SK-N-SH (cell line): ENCODE measurements at places on chromosomes 1 and 21. TPM values are rescaled to one million over a fixed set of nuclear protein-coding genes. Genes with fewer than 3 reads are reported as not detected.
A peak's percentile ranks its signal among the peaks of the same experiment; 100 is the strongest.

- peaks cover 18% of the 10 kb centered on the region; the same call in 1 of the 2 replicates for H3K27me3 ChIP-seq
- no peak for DNase-seq
- H3K4me3 ChIP-seq, result no peak overlapping the region
- no peak overlapping the region for H3K27ac ChIP-seq
- no peaks in the 10 kb centered on the region for H3K4me1 ChIP-seq
Observed at GRCh38 chr1:236397173-236397759, 3.2 kb downstream of the EDARADD start.

DNA sequence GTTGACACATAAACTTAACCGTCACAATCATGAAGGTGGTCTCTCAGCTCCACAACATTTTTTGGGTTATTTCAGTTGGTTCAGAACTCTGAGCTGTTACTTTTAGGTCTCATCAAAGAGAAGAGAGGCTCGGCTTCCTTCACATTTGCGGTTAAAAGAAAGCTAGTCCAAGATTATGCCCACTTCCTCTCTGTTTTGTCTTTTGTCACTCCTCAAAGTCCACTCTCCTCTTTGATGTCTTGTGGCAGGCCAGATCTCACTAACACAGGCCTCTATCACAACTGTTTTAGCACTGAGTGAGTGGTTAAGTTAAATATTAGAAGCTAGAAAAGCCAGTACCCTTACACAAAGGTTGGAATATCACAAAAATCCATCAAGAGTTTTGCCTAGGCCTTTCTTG, 195.7 kb downstream of the FCRL5 start:
- no peak for DNase-seq
- H3K36me3 ChIP-seq, result no peaks in the 10 kb centered on the region
- H3K4me3 ChIP-seq, result no peak overlapping the region
- no peak overlapping the region for H3K27ac ChIP-seq
- H3K4me1 ChIP-seq, result no peaks in the 10 kb centered on the region

DNA sequence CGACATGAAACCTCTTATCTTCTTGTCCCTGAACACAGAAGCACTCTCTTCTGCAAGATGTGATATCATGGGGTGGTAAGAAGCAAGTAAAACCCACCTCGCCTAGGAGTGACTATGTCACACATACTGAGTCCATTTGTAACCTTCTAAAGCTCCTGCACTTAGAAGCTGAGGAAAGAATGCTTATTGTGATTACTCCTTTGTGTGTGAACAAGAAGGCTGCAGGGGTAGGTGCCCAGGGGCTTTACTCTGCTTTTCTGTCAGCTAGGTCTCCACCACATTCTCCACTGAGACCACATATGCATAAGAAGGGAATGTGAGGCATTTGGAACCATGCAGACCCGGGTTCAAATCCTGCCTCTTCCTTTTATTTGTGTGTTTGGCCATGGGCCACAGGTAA, 144.3 kb downstream of the DMRTA2 start:
- H3K4me3 ChIP-seq, result no peak overlapping the region
- H3K27ac ChIP-seq, result peak overlapping the region; percentile 100
- H3K27me3 ChIP-seq, result no peaks in the 10 kb centered on the region
- H3K36me3 ChIP-seq, result no peaks in the 10 kb centered on the region
- no peak for DNase-seq

GRCh38 chr1:56446531-56447098, 132.7 kb downstream of the PLPP3 start:
- no peak for DNase-seq
- H3K27ac ChIP-seq, result no peak overlapping the region
- no peaks in the 10 kb centered on the region for H3K27me3 ChIP-seq
- H3K4me1 ChIP-seq, result peaks cover 23% of the 10 kb centered on the region; the same call in 1 of the 2 replicates

DNA sequence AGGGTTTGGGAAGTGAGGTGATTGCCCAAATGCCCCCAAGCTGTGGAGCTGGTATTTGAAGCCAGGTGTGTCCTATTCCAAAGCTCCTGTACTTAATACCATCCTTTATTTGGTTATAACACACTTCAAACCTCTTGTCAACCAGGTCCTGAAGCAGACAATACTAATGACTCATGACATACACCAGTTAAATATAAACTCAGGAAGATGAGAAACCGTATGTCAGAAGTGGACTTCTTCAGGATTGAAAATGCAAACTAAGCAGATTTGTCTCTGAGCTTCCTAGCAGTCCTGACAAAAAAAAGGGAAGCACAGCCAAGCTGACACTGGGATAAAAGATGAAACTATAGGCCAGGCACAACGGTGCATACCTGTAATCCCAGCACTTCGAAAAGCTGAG, 70.6 kb downstream of the ALPL start:
- no peak overlapping the region for H3K27ac ChIP-seq
- H3K4me1 ChIP-seq, result no peaks in the 10 kb centered on the region
- no peaks in the 10 kb centered on the region for H3K36me3 ChIP-seq

DNA sequence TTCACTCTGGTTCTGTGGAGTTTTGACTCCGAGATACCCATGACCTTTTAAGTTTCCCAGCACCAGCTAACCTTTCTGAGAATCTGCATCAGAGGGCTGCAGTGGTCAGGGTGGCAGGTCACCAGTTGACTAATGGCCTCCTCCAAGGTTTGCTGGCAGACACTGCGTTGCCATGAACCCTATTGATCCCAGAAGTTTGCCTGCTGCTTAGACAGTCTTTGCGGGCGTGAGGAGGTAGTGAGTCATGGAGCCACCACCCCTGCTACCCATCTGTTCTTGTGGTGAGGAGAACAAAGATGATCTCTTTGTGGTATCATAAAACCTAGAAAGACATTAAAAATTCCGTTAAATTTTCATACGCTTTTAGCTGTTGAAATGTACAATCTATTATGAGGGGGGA, 180.4 kb downstream of the FGGY start:
- H3K4me1 ChIP-seq, result no peaks in the 10 kb centered on the region; the same call in 1 of the 2 replicates
- H3K27me3 ChIP-seq, result no peaks in the 10 kb centered on the region
- no peak overlapping the region for H3K4me3 ChIP-seq

DNA sequence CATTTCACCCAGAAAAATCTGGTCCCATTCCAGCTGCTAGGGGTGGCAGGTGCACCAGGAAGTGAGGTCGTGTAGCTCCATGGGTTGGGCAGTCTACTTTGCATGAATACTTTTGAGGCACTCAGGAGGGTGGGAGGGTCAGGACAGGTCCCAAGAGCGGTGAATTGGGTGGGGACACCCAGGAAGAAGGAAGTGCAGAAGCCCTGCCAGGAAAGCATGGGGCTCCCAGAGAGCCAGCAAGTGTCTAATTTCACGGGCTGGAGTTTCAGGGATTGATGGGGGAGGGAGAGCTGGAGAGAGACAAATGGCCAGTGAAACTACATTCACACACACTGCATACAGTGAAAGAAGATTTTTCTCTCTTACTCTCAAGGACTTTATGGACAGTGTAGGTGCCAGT, 137.8 kb downstream of the GALNT2 start:
- peaks cover 4% of the 10 kb centered on the region for H3K36me3 ChIP-seq
- peaks cover 3% of the 10 kb centered on the region; the same call in 1 of the 2 replicates for H3K4me1 ChIP-seq
- H3K4me3 ChIP-seq, result no peak overlapping the region

DNA sequence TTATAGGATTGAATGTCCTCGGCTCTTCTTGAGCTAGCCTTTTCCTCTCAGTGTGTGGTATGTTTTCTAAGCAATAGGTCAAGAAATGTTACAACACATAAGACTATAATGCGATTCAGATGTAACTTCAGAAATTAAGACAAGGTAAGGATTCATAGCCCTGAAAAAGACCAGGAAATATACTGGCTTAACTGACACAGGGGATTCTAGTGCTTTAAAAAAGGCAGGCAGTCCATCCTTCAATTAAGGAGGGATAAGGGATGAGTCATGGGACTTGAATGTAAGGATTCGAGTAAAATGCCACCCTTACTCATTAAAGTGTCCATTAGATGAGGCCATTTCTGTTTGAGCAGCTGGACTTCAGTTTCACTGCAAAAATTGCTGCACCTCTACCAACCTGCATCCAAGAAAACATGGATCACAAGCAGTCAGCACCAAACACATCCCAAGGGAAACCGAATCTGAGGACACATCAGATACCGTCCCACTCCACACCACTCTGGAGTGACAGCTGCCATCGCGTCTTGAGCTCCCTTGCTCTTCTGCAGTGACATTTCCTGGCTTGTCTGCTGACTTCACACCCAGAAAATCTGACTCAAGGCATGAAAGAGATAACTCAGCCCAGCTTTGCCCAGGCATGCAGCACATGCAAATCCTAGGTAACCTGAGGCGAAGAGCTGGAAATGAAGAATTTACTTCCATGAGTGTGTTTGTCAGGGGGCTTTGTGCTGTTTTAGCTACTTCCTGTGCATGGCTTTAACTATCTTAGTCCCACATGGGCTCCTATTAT, 37.8 kb downstream of the NGF start:
- H3K4me3 ChIP-seq, result no peak overlapping the region
- H3K27ac ChIP-seq, result peak overlapping the region; percentile 89
- H3K27me3 ChIP-seq, result no peaks in the 10 kb centered on the region
- DNase-seq, result no peak
- peaks cover 2% of the 10 kb centered on the region; the same call in 1 of the 2 replicates for H3K36me3 ChIP-seq

DNA sequence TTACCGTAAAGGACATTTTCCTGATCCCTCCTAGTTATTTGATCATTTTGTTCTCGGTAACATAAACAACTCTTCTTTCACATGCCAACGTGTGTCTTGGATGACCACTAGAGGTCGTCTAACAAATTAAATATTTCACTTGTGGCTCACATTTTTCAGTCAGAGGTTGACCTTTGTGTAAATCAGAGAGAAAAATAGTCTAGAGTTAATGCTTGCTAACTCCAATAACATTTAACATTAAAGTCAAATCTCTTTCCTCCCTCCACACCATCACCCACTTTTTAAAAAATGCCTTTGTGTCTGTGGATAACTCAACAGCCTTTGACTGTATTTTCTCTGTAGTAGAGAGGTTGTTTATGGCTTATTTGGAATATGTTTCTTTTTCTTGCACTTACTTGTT, 220.5 kb upstream of the B3GALT2 start:
- DNase-seq, result peak; percentile 36
- H3K27ac ChIP-seq, result peak overlapping the region; percentile 68
- no peaks in the 10 kb centered on the region for H3K4me1 ChIP-seq
- H3K36me3 ChIP-seq, result no peaks in the 10 kb centered on the region
- no peaks in the 10 kb centered on the region for H3K27me3 ChIP-seq

GRCh38 chr21:35478161-35479064, 429.3 kb upstream of the RUNX1 start:
- DNase-seq, result no peak
- no peak overlapping the region for H3K27ac ChIP-seq
- no peaks in the 10 kb centered on the region for H3K36me3 ChIP-seq

DNA sequence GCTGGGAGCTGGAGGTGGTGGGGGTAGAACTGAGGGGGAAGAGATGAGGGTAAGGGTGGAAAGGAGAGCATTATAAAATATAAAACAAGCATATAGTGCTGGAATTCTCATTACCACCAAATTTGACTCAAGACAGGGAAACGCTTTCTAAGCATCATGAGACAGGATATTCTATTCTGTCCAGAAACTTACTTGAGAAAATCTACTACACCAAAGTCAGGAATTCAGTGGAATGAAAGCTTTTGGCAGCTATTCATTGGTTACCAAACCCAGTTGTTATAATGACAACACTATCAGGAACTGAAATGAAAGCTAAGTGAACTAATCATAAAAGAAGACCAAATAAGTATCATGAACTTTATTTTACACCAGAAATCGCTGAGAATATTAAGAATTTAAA, 14.5 kb downstream of the AIDA start:
- no peak overlapping the region for H3K4me3 ChIP-seq
- peaks cover 29% of the 10 kb centered on the region for H3K36me3 ChIP-seq
- no peak for DNase-seq

DNA sequence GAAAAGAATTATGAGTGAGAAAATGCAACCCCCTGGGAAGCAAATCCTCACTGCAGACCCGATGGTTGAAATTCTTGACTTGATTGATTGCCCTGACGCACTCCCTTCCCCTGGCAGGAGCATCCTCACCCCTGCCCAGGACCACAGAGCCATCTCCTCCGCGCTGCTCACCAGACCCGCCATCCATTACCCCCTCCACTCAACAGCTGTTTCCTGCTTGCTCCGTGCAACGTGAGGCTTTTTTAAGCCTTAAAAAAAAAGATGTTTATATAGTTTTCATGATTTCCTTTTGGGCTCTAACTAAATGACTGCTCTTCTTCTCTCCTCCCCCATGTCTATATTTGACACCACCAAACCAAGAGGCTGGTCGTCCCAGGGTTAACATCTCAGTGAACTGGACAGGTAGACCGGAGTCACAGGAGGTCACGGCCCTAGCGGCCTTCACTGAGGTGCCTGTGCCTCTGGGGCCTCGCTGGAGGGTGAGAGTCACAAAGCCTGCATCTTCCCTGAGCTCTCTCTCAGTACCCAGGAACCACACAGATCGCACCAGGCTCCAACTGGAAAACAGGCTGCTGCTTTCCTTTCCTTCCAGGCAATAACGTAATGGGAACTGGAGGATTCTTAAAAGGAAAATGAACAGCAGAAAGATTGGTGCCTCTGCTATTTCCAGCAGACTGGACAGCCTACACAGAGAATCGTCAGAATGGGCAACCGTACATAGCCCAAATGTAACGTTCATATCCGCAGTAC, 49.8 kb downstream of the ZBTB18 start:
- peaks cover 12% of the 10 kb centered on the region for H3K4me1 ChIP-seq
- H3K36me3 ChIP-seq, result no peaks in the 10 kb centered on the region
- no peaks in the 10 kb centered on the region for H3K27me3 ChIP-seq
- H3K27ac ChIP-seq, result no peak overlapping the region

DNA sequence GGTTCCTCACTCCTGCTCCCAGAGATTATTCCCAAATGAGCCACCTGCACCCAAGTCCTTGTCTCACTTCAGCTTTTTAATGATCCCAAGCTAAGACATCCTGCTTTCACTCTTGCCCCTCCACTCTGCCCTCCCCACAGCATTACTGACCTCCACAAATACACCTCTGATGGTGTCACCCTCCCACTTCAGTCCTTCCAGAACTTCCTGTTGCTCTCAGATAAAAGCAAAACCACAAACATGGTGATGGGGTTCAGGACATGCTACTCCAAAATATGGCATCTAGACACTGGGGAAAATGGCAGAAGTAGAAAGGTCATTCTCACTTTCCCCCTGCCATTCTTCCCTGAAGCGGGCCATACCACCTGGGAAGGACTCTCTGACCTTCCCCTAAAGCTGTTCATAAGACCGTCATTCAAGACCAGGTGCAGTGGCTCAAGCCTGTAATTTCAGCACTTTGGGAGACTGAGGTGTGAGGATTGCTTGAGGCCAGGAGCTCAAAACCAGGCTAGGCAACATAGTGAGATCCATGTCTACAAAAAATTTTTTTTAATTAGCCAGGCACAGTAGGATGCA, 65.8 kb upstream of the KLHDC7A start:
- H3K4me3 ChIP-seq, result no peak overlapping the region
- no peaks in the 10 kb centered on the region for H3K27me3 ChIP-seq
- H3K36me3 ChIP-seq, result no peaks in the 10 kb centered on the region
- DNase-seq, result no peak
- no peaks in the 10 kb centered on the region for H3K4me1 ChIP-seq

The TMPRSS15 gene
- polyA plus RNA-seq, result 0.03 TPM in 1 of 2 replicates, not detected in the other

The OR10J1 gene
- not detected in 2 replicates for polyA plus RNA-seq

The SLC30A2 gene
- polyA plus RNA-seq, result not detected in 2 replicates

The CACYBP gene
- 40.0 and 56.2 TPM in 2 replicates for polyA plus RNA-seq

The GJC2 gene
- 0.92 and 0.97 TPM in 2 replicates for polyA plus RNA-seq

The TRNAU1AP gene
- 25.8 and 31.2 TPM in 2 replicates for polyA plus RNA-seq

The CYP2J2 gene
- polyA plus RNA-seq, result 1.1 and 1.2 TPM in 2 replicates
